ENCODE measurements at places on chromosomes 1 and 21. TPM values are rescaled to one million over a fixed set of nuclear protein-coding genes. Genes with fewer than 3 reads are reported as not detected.

TMEM201 gene
- 4.4 TPM for total RNA-seq

TFF3 gene
- total RNA-seq, result not detected

CACNA1E gene
- 0.16 TPM for total RNA-seq

E2F2 gene
- total RNA-seq, result 0.33 TPM

UAP1 gene
- total RNA-seq, result 195 TPM

OPTC gene
- not detected for total RNA-seq

NUAK2 gene
- total RNA-seq, result 0.16 TPM

TEDDM1 gene
- total RNA-seq, result not detected

DCDC2B gene
- not detected for total RNA-seq

GATAD2B gene
- total RNA-seq, result 18.8 TPM

LMOD1 gene
- 168 TPM for total RNA-seq
